ENCODE measurements at places on chromosomes 3 and 15.

DNA sequence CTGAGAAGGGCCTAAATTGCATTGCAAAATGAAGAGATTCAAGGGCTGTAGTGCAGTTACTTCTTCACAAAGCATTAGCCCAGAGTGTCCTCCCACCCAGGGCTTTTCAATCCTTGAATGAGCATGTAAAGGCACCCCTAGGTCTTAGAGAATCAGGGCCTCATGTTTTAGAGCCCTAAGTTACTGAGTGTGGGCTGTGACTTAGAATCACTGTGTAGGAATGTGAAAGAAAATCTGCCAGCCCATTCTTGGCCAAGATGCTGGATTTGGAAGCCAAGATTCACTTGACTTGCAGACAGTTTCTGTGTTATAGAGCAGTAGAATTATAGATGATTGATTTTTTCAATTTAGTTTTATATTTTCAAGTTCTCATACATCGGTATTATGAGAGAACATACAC is 153.2 kb downstream of the MYRIP start:
- DNase-seq: no peak

DNA sequence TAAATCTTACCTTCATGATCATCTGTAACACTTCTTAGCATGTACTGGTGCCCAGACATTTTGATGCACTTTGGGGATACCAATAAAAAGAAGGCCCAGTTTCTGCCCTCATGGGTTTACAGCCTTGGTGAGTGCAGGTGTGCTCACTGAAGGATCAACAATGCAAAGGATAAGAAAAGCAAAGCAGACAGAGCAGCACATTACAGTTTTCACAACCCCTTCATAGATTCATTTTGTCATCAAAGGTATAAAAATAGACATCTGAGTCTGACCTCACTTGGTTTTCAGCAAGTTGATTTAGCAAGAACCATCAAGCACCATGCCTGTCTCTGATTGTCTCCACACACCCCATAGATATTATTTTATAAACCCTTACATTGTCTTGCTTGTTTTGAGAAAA is 77.6 kb downstream of the BFSP2 start:
- no peak for DNase-seq

DNA sequence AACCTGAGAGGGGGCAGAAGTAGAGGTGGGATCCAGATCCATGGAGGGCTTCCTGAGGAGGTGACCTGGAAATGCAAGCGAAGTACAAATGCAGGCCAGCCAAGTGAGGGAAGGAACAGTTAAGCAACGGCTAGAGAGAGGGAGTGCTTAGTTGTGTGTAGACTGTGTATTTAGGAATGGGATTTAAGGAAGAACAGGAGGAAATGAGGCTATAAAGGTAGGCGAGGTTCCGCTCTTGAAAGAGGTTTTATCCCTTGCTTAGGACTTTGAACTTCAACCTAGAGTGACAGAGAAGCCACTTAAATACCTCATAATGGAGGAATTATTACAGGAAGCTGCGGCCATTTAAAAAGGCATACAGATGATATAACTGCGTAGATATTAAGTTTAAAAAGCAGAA is 295.1 kb downstream of the THSD4 start:
- no peak for DNase-seq

DNA sequence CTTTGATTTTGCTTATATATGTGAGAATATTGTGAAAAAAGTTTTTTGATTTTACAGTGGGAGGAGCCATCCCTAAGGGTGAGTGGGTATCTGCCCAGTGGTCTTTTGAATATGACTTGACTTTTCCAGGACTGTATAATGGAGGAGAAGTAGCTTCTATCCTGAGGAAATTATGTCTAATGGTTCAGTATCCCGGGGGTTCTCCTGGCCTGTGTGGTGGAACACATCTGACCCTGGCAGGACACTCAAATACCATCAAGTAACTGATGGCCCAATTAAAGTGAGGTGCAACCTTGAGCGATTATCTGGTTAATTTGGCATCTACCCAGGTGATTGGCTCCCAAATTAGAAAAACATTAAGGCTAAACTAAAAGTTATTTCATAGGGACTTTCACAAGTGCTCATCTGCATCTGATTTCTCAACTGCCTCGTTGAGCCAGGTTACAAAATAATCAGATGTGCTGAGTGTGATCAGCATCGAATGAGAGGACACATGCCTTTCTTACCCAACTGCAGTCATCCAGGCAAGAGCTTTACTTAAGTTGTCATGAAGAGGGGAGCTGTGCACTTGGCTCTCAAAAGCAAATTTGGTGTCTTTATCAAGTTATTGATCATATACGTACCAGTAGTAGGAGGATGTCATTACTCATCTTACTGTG is 201.4 kb downstream of the IL5RA start:
- DNase-seq: no peak

DNA sequence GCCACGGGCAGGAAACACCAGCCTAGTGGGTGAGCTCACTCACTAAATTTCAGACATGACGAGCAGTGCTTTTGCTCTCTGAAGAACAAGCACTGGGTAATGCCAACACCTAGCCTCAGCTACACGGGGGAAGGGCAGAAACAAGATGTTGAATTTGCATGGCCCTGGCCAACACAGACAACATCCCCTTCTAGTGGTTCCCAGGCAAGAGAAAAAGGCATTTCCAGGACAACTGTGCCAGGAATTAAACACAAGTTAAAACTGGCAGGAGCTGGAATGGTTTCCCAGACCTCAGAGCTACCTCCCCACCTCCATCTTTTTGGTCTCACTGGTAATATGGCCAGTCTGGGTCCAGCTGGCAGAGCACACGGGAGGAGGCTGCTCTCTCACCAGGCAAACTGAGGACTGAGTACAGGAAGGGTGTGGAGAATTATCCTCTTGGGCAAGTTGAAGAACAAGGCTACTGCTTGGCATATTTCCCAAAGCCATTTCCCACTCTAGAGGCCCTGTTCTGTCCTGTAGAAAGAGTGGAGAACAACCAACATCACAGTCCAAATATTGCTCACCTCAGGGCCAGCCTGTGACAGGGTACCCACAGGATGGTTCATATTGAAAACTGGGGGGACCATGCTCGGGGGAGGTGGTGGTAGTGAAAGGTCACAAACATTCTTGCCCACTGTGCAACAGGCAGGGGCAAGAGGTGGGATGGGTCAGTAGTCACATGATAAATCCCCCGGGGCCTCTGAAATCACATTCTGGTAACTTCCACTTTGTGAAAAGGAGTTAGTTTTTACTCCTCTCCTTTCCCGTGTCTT is 26.5 kb downstream of the TSPAN3 start:
- DNase-seq: no peak

DNA sequence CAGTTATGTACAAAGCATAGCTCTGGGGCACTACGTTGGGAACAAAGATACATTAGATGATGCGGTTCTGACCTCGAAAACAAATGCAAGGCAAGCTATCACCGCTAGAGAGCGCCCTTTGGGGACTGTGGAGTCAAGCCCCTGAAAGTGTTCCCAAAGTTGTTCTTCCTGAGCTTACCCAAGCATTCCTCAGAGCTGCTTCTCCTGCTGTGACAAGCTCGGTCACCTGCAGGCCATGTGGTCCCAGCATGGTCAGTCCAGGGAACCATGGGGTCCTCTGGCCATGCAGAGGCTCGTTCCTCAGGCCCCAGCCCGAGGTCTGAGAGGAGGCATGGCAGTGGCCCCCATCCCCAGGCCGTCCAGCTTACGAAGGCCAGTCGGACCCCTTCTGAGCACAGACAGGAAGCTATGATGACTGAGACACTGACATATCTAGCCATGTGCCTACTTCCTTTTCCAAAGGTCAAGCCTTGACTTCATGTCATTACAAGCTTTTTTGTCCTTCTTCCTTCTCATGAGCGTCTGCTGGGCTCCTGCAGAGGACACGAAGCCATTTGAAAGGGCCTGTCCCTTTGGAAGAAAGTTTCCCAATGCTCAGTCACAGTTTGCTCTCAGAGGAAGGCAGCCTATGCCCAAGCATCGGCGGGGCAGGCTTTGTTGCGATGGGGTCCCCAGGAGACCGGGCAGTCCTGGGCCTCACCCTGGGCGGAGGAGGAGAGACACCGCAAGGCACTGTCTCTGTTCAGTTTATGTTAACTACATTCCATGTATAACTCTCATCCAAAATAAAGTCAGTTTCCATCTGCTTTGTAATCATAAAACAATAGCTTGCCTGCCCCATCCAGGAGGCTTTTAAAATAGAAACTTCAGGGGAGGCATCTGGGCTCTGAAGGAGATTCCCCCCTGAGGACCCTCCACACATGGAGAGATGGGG is 79.3 kb downstream of the ATP10A start:
- DNase-seq: peak; percentile 77

- DNase-seq: no peak
Observed at GRCh38 chr15:86829245-86829644, 749.6 kb downstream of the AGBL1 start.

- no peak for DNase-seq
Observed at GRCh38 chr15:77985031-77985930, 92.2 kb downstream of the TBC1D2B start.

GRCh38 chr15:47484059-47484458 is 233.2 kb upstream of the SEMA6D start:
- DNase-seq: no peak

DNA sequence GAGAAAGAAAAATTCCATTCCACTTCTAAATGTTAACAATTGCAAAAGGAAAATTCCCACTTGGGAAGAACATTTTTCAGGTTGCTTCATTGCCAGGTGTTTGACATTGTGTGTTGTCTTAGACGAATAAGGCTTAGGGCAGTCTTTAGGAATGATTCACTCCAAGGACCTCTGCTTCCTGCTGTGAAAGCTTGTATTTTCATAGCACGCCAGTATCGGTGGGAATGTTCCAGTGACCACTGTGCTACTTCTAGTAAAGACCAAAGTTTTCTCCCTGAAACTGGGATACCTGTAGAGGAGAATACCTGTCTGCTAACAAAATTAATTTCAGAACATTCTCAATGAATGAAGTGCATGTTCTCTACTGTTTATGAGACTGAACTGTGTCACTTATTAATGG is 64.1 kb downstream of the CDIN1 start:
- no peak for DNase-seq

DNA sequence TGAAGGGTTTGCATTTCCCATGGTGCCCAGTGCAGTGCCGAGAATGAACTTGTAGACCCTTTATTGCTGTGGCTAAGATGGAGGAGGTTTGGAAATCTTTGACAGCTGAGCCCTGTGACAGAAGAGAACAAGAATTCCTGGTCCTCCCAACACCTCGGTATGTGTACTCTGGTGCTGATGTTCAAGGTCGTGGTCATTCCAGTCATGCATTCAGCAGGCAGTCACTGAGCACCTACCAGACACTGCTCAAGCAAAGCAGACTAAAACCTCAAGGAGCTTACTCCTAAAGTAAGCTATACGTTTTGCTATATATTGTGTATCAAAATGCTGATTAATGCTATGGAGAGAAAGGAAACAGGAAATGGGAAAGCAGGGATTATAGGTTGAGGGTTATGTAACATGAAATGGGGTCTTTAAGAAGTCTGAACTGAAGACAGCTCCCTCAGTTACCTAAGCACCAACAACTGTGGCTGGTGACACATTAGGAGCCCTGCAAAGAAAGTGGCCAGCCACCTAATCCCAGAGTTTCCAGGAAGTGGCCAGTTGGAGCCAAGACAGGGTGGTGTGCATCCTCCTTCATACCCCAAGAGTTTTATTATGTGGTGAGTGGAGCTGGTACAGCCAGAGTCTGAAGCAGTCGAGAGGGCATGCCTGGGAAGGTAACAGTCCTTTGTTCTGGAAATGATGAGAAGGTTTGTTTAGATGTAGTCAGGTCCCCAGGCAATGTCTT is 65.0 kb downstream of the CCNL1 start:
- DNase-seq: no peak

DNA sequence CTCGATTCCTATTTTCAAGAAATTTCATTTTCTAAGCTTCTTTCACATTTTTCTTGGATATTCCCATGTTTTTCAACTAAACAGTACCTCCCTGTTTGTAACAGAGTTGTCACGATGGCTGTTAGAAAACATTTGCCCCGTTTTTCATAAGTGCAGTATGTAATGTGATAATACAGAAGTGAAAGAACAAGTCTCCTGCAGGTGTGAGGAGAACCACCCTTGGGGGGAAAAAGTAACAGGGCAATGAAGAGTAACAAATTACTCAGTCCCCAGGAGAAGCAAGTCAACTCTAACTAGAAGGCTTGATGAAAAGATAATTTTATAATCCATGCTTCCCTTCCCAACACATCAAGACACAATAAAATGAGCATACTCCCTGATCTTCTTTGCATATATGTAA is 493.3 kb downstream of the FOXP1 start:
- DNase-seq: no peak

DNA sequence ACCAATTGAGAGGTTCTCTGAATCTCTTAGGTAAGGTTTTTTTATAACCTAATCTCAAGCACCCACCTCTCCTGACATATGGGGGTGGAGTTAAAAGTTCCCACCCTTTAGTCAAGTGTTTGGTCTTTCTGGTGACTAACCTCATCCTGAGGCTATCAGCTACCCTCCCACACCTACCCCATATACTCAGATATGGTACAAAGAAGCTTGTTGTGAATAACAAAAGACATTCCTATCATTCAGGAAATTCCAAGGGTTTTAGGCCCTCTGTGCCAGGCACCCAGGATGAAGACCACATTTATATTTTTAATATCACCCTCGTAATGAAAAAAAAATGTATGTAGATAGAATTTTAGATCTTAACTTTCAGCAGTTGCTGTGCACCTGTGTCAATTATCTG is 9.0 kb downstream of the CHMP2B start:
- DNase-seq: no peak

GRCh38 chr15:63473999-63474809 is 30.2 kb upstream of the USP3 start:
- peak; percentile 61 for DNase-seq

- DNase-seq: no peak
Observed at GRCh38 chr3:166471074-166471767, 634.0 kb upstream of the BCHE start.

DNA sequence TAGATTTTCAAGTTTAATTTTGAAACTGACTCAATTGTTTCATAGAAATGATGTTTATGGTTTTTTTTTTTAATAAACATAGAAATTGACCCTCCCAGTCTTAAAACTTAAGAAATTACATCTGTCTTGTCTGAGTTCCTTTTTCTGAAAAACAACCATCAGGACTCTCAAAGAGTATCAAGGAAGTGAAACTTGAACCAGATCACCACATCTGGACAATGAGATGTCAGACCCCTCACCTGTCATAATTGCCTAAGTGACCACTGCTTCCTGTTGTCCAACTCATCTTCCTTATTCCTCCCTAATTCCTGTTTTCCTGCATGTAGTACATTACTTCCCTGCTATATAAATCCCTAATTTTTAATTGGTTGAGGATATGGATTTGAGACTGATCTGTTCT is 441.5 kb upstream of the ARHGEF26 start:
- DNase-seq: peak; percentile 61

GRCh38 chr3:43581343-43581742 is 40.5 kb downstream of the ANO10 start:
- DNase-seq: no peak
